Hippocampal formation (tissue), 2 donors: ENCODE measurements at places on chromosomes 16 and 17.

GRCh38 chr16:57945740-57946138, 25.2 kb downstream of the CNGB1 start:
- DNase-seq, result no peak

- no peak for DNase-seq
These were observed 55.9 kb downstream of the STX8 start for GRCh38 chr17:9519583-9520272.

DNA sequence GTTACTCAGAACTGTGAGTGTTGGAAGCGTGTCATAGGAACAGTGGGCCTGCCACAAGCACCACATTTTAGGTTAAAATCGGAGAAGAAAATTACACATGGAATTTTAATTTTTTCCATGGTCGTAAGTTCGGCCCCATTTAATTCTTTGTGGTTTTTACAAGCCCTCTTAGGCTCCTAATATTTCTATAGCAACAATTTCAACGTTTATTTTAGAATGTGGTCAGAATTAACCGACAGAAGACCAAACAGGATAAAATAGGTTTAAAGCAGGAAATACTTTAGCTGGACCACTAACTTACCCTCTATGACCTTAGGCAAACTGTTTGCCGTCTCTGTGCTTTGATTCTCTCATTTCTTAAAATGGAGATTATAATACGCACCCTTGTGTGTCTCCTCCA, 69.9 kb downstream of the FTO start:
- no peak for DNase-seq

GRCh38 chr16:49987381-49987780, 37.6 kb upstream of the CNEP1R1 start:
- DNase-seq, result no peak

DNA sequence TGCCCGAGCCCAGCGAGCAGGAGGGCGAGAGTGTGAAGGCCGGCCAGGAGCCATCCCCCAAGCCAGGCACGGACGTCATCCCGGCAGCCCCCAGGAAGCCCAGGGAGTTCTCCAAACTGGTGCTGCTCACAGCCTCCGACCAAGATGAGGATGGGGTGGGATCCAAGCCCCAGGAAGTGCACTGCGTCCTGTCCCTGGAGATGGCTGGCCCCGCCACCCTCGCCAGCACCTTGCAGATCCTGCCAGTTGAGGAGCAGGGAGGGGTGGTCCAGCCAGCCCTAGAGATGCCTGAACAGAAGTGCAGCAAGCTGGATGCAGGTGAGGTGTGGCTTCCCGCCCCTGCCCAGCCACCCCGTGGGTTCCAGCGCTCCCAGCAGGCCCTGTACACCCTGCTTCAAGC, 18.0 kb downstream of the FLYWCH1 start:
- DNase-seq, result no peak

DNA sequence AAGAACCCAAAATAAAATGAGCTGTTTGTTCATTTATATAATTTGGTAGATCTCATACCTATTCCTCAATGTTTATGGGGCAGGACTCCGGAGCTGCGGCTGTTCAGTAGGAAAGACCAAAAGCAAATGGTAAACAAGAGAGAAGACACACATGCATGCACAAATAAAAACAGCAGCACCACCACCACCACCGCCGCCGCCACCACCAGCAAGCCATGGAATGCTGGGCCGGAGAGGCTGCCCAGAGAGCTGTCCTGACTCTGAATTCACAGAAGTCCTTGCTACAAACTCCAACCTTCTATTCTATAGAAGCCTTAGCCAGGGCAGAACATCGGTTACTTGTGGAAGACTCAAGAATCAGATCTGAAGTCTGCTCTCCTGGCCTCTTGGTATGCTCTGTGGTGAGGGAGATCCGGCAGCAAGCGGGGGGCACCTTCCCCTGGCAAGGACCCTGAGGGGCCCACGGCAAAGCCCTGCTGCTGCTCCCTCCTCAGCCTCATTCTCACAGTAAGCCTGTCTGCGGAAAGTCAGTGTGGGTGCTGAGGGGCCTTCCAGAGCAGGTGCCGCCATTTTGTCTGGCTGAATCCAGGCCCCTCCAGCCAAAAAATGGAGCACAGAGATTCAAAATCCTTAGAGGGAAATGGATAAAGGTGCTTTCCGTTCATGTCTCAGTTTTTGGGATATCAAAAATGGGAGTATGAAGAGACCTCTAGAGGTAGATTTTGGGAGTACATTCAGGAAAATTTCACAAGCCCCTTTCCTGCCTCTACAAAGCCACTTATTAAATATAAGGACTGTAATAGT, 6.4 kb upstream of the FOXJ1 start:
- DNase-seq, result no peak

DNA sequence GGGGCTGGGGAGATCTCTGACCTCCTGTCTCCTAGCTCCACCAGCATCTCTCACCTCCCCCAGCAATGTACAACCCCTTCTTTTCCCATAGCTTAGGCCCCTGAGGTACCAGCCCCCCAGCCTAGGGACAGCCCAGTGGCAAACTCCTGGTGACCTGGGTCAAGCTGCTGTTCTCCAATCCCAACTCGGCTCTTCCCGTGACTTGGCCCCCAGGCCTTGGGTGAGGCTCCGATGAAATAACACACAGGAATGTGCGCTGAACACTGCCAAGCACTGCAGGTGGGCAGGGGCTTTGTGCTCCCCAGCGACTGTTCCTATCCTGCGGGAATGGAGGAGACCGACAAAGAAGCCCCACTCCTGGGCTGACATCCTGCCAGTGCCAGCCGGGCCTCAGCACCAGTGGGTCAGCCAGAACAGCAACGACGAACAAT, 63.7 kb upstream of the AMZ2 start:
- DNase-seq, result no peak

- no peak for DNase-seq
These were observed 387.5 kb upstream of the GOT2 start for GRCh38 chr16:59121411-59122261.

DNA sequence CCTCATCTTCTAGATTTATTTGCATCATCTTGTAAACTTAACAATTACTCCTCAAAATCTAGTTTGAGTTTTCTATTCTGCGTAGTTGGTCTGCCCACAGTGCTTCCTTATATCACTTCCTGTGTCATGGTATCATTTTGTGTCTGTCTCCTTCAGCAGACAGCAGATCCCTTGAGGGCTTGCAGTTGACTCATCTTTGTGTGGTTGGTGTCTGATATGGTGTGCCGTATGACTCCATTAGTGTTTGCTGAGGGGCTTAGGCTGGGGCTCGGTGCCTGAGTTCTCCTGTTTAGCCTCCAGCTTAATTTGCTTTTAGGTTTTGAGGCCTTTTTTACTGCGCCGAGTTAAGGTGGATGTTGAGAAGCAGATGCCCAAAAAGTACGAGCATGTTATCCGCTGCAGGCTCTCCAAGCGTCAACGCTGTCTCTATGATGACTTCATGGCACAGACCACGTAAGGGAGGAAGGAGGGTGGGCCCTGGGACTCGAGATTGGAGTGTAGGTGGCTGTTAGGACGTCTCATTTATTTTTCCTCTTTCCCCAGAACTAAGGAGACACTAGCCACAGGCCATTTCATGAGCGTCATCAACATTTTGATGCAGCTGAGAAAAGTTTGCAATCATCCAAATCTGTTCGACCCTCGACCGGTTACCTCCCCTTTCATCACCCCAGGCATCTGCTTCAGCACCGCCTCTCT, 16.9 kb downstream of the SRCAP start:
- DNase-seq, result no peak

DNA sequence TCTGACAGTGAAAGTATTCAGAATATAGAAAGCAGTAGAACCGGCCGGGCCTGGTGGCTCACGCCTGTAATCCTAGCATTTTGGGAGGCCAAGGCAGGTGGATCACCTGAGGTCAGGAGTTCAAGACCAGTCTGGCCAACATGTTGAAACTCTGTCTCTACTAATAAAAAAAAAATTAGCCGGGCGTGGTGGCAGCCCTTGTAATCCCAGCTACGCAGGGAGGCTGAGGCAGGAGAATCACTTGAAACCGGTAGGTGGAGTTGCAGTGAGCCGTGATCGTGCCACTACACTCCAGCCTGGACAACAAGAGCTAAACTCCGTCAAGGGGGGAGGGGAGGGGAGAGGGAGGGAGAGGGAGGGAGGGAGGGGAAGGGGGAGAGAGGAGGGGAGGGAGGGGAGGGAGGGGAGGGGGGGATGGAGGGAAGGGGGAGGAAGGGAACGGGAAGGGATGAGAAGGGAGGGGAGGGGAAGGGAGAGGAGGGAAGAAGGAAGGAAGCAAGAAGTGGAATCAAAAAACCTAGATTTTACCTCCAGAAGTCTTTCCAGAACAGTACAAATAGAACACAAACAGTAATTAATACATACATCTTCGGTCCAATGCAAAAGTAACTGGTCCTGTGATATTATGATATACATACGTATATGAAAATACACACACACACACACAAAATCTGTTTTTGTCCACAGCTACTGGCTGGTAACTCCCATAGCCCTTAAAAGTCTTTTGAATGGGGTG, 10.9 kb upstream of the NT5C start:
- no peak for DNase-seq

GRCh38 chr17:32882734-32883133, 5.8 kb upstream of the MYO1D start:
- no peak for DNase-seq

DNA sequence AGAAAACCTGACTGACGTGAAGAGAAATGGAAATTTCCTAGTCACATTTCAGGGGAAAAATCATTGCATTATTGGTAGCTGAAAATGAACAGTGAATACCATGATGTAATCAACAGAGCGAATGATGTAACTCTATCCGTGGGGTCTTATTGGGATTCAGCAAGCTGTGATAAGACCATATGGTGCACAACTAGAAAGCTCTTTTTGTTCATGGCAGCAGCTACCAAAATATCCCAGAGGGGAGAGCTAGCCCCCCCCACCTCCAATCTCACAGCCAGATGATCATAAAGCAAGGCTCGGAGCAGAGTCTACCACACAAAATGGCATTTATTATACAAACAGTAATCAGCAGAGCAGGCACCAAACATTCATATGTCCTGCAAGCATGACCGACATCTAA, 22.2 kb upstream of the DNAH17 start:
- DNase-seq, result no peak

DNA sequence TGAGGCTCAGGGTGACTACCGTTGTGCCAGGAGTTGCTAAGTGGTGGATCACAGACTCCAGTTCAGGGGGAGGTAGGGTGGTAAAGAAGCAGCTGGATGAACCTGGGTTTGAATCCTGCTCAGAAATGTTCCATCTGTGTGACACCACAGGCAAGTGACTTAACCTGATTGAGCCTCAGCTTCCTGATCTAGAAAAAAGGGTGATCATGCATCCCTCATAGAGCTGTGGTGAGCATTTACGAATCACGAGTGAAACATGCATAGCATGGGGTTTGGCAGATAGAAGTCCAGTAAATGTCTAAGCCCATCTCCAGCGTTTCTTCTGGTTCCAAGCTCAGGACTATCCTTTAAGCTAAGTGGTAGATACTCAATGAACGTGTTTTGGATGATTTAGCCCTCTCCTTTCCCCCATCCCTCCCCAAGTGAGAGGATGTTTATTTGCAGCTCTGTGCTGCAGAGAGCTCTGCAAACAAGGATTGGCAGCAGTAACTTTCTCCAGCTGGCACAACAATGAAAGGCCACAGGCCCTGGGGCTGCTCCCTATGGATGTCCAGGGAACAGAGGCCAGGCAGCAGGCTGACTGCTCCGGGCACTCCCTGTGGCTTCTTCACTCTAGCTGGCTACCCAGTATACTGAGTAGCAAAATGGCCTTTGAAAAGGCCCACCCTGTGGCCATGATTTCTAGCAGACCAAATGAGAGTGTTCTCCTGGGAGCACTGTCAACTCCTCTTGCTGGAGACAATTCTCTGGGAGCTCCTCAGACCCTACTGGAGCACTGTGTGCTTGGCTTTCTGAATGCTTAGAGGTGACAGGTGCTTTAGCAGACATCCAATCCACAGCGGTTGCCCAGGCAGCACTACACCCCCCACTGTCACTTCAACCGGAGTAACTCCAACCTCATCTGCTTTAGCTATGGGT, 21.3 kb downstream of the CA4 start:
- DNase-seq, result peak; percentile 57

DNA sequence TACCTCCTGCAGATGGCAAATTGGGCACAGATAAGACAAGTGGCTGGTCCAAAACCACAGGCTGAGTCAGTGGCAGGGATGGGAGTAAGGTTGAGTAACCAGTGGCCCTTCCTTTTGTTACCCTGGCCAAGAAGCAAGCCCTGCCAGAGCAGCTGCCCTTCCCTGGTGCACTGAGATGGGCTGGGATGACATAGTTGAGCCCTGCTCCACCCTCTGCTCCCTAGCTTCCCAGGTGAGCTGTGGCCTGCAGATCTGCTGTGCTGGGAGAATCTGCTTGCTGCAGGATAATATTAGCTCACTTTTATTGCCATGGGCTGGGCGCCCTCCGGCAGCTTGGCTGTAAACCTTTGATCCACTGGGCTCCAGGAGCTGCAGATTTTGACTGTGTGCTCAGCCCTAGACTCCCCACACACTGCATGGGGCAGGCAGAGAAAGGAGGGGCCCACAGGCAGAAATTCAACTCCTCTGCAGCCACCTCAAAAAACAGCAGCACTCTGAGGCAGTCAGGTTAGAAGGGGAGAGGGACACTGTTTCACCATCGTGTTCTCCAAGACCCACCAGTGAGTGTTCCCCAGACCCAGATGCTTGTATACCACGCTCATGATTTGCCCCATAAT, 101.8 kb downstream of the CBLN1 start:
- DNase-seq, result no peak

DNA sequence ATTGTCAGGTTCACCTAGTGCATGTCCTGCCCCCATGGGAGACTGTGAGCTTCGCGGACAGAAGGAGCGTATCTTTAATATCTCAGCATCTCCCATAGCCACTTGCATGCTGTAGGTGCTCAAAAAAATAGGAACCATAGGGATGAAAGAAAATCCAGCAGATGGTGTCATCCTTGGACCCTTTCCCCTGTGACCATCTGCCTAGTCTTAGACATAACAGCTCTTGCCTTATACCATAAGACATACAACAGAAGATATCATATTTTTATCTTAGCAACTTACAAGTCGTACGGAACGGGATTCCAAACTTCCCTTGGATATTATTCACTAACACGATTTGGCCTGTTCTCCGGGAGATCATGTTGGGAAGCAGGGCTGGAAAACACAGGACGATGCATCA, 14.5 kb downstream of the DHRS7C start:
- peak; percentile 21 for DNase-seq

DNA sequence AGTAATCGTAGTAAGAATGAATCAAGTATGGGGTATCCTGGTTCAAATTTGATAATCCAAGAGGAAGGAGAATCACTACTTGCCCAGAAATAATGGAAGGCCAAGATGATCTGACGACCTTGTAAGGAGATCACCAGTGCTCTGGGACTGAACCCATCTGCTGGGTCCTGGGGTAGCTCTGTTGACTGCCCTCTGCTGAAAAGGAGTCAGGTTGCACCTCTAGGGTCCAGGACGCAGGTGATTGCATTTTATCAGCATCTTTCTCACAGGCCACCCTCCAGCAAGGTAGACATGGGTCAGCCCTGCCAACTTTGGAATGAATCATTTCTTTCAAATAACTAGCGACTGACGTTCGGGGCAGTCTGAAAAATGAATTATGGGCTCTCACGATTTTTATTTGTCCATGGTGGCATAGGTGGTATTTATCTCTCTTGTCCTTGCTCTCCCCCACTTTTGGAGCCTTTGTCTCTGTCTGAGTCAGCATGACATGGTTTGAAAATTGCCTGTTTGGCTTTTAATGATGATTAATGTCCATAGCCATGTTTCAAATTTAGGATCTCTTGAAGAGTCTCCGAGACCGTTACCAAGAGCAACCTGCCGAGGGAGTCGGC, 163.7 kb downstream of the MSI2 start:
- no peak for DNase-seq
